ENCODE measurements at places on chromosomes 1 and 21.

DNA sequence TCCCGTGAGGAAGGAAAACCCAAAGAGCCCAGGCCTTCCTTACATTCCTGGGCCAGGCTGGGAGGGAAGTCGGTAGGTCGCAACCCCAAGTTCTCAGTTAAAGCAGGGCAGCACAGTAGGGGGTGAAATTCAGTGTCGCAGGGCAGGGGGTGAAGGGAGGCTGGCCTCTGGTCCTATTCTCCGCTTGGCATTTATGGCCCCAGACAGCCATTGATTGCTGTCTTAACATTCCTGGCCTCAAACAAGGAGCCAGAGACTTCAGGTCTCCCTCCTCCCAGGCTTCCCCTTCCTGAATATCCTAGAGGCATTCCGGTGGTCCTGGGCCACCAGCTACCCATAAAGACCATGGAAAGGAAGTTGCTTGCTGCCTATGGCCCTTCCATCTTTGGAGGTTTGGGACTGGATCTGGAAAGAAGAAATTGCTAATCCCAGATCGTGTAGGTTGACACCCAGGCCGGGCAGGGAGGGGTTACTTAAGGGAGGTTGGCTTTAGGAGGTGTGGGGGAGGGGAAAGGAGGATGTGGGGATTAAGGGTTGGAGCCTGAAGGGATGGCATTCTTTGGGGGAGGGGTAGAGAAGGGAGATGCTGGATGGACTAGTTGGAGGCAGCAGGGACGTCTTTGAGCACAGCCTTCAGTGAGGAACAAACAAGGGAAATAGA is 1.7 kb downstream of the LIN28A start:
- DNase-seq = no peak

DNA sequence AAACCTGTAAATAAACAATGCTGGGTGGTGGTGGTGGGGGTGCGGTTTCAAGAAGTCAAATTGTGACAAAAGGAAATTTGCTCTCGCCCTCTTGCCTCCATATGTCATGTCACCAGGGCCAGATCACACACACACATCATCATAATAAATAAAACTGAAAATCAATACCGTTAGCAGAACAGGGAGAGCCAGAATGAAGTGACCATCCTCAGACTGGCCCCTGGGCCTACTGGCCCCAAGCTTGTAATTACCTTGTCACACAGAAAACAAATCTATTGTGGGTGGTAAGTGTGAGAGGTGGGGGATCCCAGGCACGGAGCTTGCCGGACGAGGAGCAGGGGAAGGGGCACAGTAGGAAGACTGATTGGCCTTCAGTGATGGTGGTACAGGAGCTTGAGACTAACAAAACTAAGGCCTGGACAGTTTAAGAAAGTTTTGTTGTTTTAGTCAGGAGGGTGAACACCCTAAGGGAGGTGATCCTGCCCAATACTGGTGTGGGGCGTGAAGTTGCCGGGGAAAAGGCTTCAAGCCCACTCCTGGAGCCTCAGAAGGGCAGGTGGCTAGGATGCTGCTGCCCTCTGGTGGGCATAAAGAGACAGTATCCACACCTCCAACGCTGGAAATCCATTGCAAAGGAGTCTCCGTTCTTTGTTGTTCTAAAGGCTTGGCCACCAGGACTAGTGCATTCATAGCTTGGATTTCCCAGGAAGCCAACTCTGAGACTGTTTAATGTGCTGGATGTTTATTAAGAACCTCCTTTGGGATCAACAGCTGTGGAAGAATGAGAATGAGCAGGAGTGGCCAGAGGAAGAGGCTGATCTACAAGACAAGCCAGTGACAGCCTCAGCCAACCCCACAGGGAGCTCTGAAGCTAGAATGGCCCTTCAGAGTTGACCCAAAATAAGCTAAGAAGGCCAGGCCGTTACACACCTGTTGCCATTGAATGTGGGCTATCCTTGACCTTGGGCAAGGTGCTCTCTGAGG is 8.1 kb upstream of the C1orf216 start:
- DNase-seq = peak; percentile 25

DNA sequence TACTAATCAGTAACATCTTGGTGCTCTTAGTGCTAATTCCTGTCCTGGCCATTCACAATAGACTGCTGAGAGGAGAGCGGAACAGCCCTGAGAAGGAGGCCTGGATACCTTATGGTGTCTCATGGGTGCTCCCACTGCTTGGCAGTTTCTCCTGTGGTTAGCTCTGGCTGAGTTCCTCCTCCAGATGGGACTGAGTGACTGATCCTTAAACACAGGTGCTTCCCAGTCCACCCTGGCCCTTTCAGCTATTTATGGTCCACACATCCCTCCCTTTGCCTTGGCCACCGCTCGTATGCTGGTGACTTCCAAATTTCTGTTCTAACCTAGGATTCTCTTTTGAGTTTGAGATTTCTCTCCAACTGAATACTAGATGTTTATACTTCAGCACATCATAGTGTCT is 157.0 kb upstream of the CACNA1E start:
- DNase-seq = no peak

- no peak for DNase-seq
Observed at GRCh38 chr1:62184336-62184735, 10.3 kb upstream of the L1TD1 start.

DNA sequence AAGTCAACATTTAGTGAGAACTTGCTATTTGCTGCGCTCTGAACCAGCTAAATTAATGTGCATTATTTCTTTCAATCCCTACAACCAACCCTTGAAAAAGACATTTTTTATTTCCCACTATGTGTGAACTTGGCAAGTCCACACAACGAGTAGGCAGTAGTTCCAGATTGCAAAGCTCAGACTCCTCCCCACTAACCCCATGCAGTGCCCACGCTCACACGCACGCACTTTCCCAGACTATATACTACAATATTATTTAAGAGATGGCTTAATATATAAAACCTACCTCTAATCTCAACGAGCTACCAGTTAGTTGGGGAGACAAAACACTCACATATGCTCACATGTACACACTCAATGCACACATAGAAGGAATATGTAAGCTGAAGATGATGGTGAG is 671.2 kb downstream of the LMO4 start:
- no peak for DNase-seq

DNA sequence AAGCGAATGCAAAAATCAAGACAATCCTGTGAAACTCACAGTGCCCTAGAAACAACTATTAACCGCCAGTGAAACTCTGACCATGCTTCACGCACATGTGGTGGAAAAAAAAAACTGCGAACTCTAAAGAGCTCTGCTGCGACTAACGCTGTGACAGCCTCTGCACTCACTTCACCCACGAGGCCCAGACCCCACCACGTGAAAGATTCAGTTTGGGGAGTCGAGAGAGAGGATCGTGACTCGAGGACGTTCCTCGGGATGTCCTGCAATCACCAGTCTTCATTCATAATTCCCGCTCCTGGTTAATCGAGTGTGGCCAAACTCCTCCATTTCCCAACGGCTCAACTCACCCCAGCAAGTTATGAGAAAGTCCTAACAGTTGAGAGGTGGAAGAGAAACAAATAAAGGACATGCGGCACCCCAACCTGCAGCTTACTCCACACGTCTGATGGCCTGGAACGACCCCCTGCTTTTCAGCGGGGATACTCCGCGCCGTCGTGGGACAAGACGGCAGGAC is 1.1 kb downstream of the SERBP1 start:
- DNase-seq = no peak

DNA sequence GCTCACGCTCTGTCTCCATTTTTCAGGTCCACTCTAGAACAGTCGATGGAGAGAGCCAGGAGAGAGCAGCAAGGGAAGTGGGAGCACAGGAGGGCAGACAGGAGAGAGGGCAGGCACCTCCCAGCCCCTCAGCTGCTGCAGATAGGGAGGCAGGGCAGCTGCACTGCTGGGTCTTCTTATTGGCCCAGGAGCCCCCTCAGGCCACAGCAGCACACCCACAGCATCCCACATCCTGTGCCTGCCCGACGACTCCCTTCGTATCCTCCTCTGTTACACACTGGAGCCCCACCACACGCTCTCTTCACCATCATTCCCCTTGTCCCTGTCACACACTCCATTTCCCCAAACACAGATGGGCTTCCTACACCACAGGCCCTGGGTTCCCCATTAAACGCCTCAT is 13.7 kb upstream of the ARTN start:
- DNase-seq = no peak

DNA sequence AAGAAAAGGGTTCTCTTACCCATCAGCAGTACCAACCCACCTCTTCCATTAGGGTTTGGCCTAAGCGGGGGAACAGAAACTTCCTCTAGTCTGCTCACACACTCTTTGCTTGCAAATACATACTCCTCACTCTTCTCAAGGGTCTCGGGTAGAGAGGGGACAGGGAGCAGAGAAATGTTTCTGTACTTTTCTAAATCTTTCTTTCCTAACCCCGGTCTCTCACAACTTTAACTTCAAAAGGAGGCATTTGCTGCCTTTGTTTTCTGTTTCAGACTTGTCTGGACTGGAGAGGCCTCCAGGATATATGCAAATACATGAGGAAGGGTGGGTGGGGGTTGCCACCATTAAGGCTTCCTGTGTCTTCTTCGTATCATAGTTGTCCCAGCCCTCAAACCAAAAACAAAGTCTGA is 10.5 kb upstream of the LAX1 start:
- no peak for DNase-seq

DNA sequence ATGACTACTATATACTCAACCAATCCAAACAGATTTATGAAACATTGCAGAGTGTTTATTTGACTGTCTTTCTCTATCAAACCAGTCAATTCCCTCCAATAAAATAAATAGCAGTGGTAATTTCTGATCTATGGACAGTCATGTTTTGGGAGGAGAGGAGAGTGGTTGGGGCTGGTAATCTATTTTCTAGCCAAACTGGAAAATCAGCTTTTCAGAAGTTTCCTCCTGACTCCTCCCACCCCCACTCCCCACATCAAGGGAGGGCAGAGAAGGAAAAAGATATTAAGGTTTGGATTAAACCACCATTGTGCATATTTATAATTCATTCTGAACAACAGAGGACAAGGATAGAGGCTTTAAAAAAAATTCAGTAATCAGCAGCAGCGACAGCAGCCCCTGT is 69.4 kb upstream of the SOX13 start:
- DNase-seq = no peak

GRCh38 chr1:75425001-75425650 is 185.8 kb downstream of the SLC44A5 start:
- DNase-seq = no peak

GRCh38 chr1:24502065-24502708 is 449 bp upstream of the RCAN3 start:
- DNase-seq = peak; percentile 57

- DNase-seq = no peak
Observed at GRCh38 chr1:233066087-233066486, 115.7 kb downstream of the NTPCR start.

DNA sequence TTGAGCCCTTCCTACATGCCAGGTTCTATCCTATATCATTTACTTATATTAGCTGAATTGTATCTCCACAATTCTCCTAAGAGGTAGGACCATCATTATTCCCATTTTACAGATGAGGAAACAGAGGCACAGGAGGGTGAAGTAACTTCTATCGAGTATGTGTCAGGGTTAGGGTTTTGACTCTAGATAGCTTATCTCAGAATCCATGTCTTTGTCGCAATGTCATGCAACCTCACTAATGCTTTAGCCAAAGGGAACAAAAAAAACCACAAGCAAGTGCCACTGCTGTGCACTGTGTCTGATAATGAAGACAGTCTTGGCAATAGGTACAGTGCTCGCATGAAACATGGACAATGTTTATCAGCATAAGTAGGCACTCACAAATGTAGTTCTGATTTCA is 95.4 kb upstream of the CLDN14 start:
- no peak for DNase-seq

- no peak for DNase-seq
Observed at GRCh38 chr21:46096596-46097335, 1.1 kb upstream of the COL6A2 start.

DNA sequence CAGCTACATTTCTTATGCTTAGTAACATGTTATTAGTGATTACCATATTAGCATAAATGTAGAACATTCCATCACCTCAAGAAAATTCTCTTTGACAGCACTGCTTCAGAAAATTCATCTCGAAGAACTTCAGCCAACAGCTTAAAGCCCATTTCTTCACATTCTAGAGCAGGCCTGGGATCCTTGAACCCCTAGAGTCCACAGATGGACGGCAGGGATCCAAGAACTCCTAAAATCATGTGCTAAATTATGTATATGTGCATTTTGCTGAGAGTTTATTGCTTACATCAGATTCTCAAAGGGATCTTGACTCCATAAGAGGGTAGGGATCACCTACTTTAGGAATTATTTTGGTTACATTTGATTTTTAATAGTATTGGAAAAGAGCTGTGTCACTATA is 76.2 kb upstream of the TEKT2 start:
- DNase-seq = no peak

DNA sequence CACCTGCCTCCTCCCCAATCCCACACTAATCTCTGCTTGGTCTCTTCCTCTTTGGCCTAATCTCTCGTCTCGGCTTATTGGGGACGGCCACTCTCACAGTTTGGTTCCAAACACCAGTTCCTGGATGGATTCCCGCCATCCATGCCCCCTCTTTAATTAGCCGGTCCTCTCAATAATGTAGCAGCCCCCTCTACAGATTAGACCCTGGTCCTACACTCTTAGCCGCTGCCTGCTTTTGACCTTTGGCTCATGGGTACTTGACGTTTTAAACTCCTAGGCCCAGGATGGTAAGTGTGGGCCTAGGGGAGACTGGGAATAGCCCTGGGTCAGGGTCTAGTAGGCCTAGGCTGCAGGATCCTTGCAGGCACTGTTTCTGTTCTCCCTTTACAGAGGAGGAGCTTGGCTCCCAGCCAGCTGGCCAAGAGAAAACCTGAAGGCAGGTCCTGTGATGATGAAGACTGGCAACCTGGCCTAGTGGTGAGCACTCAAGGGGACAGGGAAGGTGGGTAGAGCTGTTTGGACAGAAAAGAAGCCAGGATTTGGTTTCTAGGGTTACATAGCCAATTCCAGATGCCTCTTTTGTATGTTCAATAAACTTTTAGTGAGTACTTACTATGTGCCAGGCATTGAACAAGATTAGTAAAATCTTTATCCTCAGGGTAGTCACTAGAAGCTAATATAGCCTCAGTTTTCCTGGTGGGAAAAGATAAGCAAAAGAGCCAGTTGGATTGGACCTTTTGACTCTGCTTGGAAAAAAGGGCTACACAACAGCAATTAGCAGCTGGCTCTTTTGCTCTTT is 758 bp downstream of the RAD54L start:
- DNase-seq = no peak

GRCh38 chr1:240843798-240844197 is 231.8 kb upstream of the GREM2 start:
- no peak for DNase-seq

DNA sequence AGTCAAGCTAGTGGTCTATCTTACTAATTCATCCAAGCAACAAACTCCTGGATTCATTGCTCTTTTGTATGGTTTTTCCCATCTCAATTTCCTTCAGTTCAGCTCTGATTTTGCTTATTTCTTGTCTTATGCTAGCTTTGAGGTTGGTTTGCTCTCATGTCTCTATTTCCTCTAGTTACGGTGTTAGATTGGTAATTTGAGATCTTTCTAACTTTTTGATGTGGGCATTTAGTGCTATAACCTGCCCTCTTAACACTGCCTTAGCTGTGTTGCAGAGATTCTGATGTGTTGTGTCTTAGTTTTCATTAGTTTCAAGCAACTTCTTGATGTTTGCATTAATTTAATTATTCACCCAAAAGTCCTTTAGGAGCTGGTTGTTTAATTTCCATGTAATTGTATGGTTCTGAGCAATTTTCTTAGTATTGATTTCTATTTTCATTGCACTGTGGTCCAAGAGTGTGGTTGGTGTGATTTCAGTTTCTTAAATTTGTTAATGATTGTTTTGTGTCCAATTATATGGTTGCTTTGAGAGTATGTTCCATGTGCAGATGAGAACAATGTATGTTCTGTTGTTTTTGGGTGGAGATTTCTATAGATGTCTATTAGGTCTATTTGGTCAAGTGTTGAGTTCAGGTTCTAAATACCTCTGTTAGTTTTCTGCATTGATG is 154.6 kb downstream of the PLPPR5 start:
- DNase-seq = no peak

- DNase-seq = no peak
Observed at GRCh38 chr21:44730951-44731579, 19.7 kb upstream of the TSPEAR start.

All from stimulated activated CD4-positive, alpha-beta T cell treated with anti-CD3 and anti-CD28 coated beads, Interleukin-1b, Interleukin-23, amount 100 ng/mL, for 1 hour (primary cell).